ENCODE measurements at places on chromosomes 5 and 9.

DNA sequence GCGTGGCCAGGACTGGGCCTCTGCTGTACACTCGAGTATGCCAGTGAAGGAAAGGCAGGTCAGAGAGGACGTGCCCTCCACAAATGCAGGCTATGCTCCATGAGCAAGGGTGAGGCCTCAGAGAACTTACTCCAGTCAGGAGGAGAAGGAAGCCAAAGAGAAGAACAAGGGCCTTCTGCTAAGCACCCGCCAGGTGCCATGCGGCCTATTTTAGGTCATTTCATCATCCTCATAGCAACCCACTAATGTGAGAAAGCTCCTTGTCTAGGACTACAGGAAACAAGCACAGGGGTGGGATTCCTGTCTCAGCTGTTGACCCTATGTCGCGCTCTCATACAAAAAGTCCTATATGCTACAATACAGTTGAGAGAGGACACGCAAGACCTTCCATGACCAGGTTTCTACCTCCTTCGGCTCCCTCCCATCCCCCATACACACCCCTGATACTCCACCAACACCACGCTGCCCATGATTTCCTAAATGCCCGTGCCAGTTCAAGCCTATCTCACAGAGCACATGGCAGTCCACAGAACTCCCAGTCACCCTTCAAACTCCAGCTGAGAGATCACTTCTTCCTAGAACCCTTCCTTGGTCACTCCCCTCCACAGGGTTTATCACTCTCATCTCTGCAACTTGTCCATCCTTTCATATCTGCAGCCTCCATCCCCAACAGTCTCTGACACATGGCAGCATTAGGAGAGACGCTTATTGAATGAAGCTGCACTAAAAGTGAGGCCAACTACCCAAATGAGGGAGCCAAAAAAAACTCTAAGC lies 26.8 kb downstream of the PSMB7 start:
- DNase-seq: no peak

DNA sequence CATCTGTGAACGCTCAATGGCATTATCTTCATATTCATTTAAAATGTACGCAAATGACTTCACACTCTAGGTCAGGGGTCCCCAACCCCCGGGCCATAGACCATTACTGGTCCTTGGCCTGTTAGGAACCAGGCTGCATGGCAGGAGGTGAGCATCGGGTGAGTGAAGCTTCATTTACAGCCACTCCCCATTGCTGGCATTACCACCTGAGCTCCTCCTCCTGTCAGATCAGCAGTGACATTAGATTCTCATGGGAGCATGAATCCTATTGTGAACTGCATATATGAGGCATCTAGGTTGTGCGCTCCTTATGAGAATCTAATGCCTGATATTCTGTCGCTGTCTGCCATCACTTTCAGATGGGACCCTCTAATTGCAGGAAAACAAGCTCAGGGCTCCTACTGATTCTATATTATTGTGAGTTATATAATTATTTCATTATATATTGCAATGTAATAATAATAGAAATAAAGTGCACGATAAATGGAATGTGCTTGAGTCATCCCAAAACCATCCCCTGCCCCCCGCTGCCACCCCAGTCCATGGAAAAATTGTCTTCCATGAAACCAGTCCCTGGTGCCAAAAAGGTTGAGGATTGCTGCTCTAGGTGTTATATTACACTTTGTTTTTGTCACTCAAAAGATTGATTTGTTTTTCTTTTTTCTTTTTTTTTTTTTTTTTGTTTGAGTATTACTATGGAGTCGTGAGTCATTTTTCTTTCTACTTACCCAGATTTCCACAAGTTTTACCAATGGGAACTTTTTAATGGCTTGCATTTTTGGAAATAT lies 127.2 kb downstream of the DOCK8 start:
- no peak for DNase-seq

DNA sequence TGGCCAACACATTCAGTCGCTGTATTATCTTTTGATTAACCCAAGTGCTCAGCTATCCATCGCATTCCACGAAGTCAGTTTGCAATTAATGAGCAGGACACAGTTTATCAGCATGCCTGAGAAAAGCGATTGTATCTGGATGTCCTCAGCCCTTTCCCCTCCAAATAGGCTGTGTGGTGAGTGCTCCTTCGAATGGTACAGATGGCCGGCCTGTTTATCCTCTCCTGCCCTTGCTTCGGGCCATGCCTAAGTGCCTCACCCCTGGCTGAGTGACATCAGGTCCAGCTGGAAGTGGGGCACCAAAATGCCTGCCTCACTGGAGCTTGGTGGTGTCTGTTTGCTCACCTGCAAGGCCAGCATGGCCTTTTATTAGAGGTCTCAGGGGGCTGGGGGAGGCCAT lies 317.3 kb downstream of the GADD45G start:
- DNase-seq: no peak

DNA sequence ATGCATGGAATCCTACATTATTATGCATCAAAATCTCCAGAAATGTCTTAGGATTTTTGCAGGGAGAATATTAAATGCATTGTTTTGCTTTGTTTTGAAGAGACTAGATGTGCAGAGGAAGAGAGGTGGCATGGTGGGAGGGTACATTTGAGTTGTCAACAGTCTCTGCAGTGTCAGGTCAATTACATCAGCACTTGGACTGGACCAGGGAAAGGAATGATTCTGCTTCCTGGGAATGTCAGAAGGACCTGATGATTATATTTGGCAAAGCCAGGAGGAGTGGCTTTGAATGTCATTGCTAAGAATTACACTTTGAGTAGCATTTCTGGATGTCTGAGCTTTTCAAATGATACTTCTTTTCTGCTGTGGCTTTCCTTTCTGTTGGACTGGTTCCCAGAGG lies 17.5 kb upstream of the TMEFF1 start:
- no peak for DNase-seq

- no peak for DNase-seq
Observed at GRCh38 chr5:62780888-62781287, 202.3 kb downstream of the LRRC70 start.

GRCh38 chr5:174919351-174919750 lies 195.0 kb downstream of the MSX2 start:
- no peak for DNase-seq

GRCh38 chr5:135492319-135492626 lies 40.1 kb upstream of the TIFAB start:
- no peak for DNase-seq

DNA sequence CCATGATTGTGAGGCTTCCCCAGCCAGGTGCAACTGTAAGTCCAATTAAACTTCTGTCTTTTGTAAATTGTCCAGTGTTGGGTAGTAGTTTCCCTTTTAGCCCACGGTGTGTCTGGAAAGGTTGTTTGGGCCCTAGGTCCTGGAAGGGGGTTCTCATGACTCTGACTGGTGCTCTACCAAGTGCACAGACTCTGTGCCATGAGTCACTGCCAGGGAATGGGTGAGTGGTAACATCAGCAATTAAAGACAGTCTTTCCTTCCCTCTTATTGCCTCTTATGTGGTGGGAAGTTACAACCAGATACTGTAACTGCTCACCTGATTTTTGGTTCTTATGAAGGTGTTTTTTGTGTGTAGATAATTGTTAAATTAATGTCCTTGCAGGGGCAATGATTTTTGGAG lies 141.2 kb downstream of the PRDM9 start:
- no peak for DNase-seq

GRCh38 chr5:168097876-168098653 lies 193.4 kb upstream of the WWC1 start:
- no peak for DNase-seq

GRCh38 chr9:129939431-129939830 lies 103.6 kb downstream of the FNBP1 start:
- no peak for DNase-seq

DNA sequence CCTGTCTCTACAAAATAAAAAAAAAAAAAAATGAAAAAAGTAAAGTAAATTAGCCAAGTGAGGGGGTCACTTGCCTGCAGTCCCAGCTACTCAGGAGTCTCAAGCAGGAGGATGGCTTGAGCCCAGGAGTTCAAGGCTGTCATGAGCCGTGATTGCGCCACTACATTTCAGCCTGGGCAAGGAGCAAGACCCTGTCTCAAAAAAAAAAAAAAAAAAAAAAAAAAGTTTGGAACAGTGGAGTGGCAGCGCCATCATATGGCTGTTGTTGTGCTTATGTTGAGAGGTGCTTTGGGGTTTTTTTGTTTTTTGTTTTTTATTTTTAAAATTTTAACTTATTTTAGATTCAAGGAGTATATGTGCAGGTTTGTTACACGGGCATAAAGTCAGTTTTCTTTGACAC lies 3.6 kb downstream of the BRIX1 start:
- no peak for DNase-seq

DNA sequence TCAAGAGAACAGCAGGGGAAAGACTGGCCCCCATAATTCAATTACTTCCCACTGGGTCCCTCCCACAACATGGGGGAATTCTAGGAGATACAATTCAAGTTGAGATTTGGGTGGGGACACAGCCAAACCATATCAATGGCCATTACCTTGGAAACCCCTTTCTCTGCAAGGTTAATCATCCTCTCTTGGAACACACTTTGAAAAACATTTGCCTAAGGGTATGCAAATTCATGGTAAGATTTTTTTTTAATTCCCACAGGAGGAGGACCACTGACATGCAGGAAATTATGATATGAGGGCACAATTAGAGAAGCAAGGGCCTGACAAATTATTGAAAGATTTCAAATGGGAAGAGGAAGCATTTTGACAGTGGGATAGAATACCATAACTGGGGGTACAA lies 61.7 kb upstream of the NIPAL4 start:
- DNase-seq: no peak

DNA sequence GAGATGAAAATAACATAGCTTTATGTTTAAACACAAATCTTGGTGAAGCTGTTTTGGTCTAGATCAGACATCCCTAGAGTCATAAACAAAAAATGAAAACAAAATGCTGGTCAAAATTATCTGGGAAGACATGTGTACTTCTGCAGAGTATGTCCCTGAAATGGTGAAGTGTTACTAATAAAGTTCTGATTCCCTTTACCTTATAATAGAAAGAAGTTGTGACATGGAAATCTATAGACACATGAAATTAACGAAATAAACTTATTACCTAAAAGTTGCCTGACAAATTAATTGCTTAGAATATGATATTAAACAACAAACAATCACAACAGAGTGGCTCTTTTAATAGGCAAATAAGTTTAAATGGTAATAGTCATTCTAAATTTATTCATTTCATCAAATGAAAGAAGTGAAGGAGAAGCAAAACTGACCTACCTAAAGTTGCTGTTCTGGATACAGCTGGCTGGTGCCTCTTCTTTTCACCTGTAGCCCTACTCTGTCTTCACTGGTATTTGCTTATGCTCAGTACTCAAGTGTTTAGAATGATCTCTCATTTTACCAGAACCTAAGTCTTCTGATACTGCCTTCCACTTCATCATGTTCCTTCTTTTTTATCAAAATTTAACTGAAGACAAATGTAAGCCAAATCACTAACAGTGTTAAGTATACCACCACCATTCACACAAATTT lies 38.8 kb downstream of the FNIP1 start:
- no peak for DNase-seq

GRCh38 chr9:106927916-106928315 lies 65.0 kb downstream of the ZNF462 start:
- no peak for DNase-seq

DNA sequence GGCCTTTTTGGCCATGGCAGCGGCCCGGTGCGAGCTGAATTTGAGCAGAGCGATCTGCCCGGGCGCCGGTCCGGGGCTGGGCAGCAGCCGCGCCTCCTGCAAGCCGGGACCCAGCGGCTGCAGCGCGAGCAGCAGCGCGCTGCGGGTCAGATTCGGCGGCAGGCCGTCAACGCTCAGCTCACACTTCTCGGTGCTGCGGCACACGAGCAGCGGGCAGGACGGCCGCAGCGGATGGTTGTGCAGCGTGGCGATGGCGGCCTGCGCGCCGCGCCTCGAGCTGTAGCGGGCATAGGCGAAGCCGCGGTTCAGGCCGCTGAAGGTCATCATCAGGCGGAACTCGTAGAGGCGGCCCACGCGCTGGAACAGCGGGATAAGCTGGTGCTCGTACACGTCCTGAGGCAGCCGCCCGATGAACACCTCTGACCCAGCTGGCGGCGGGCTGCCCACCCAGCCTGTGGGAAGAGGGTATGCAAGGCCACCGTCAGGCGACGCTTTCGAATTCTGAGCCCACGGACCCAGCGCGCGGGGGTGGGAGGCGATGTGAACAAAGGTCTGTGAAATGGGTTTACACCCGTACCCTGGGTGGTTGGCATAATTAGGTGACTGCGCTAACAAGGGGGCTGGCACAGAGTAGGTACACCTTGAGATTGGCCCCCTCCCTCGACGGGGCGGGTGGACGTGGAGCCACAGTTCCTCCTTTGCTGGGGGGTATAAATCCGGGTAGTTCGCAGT lies 755 bp downstream of the DND1 start:
- DNase-seq: no peak

DNA sequence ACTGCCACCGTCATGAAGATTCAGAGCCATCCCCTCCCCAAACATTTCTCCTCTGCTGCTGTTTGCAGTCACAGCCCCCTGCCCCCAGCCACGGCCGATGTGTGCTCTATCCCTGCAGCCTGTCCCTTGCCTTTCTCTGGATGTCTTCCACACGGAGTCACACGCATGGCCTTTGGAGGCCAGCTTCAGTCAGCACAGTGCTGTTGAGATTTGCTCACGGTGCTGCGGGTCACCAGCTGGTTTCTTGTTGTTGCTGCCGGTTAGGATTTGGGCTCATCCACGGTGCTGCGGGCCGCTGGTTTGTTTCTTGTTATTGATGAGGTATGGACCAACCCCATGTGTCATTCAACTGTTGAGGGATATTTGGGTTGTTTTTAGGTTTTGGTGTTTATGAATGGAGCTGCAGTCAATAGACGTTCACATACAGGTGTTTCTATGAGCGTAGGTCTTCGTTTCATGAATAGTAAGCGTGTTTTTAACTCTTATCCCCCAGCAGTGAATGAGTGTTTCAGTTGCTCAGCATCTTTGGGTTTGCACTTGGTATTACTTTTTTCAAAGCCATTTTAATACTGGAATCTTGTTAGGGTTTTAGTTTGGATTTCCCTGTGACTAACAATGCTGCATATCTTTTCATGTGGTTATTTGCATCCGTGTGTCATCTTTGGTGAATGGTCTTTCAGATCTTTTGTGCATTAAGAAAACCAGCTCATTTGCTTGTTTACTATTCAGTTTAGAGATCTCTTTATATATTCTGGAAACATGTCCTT lies 57.6 kb downstream of the AHRR start:
- DNase-seq: no peak

DNA sequence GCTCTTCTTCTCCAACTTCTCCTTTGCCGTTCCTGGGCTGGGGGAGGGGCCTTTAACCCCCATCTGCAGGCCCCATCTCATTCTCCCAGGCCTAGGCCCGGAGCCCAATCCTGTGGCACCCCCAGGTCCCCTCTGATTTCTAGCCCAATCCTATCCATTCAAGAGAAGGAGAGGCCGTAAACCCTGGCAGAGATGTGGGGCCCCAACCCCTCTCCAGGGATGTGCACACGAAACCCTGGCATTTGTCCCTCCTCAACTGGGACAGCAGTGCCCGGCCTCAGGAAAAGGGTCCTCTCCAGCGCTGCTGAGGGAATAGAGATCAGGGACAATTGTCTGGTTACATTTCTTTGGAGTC lies 24.2 kb upstream of the ADAMTS2 start:
- DNase-seq: no peak

GRCh38 chr5:40260361-40260760 lies 419.4 kb upstream of the PTGER4 start:
- DNase-seq: no peak

Measured in HS-5 (cell line).